ENCODE measurements at places on chromosomes 7 and 10.

GRCh38 chr7:22771194-22771871 lies 44.3 kb downstream of the IL6 start:
- DNase-seq: no peak

DNA sequence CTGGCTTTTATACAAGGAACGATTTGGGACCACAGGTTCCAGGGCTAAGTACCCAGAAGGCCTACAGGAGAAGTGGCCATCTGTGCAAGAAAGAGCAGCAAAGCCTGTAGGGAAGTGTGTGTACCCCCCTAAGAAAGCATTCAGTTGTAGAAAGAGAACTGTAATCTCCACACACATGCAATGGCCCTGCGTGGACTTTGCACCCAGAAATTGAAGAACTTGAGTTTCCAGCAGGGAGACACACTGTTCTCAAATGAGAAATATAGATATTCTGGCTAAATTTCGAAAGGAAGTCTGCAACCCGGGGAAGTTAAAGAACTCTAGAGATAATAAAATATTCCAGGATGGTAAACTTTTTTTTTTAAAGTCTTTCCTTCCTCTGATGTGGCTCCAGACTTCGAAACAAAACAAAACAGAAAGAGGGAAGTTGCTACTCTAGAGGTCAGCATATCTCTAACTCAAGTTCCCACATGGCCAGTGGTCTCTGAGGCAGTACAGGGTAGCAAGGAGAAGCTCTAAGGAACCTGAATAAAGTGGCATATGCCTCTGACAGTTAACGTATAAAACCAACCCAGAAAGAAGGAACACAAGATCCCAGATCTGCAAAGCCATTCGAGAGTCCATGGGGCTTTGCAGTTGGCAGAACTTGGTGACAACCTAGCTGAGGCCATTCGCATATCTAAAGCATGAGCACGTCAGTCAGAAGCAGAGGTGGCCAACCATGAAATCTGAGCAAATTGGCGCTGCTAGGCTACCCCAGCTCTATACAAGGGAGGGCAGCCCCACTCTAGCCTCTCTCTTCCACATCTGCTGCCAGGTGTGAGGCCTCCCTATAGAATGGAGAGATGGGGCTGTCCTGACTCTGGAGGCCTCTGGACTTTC lies 56.6 kb downstream of the ELMO1 start:
- no peak for DNase-seq

DNA sequence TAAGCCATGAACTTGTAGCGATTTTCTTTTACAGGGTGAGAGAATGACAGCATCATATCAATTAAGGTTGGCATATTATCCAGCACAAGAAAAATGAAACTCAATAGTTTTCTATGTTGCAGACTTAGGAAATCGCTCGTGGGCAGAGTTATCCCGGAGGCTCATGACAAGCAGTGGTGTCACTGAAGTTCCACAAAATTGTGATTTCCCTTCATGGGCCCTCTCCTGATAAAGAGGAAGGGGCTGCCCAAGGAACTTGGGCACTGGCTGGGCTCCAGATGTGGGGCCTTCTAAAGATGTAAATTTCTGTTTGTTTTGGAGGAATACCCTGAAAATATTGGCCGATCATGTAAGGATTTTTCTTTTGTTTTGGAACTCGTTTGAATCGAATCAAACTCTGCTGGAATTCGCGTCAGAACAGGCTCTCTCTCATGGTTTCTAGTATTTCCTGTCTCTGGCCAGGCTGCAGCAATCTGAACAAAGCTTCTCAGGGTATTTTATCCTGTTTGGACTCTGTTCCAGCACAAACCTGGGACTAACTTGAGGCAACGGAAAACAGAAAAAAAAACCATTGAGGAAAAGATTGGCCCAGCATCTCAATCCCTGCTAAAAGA lies 340.6 kb upstream of the NRP1 start:
- DNase-seq: no peak

GRCh38 chr7:74586258-74587175 lies 71.0 kb upstream of the GTF2I start:
- DNase-seq: no peak

DNA sequence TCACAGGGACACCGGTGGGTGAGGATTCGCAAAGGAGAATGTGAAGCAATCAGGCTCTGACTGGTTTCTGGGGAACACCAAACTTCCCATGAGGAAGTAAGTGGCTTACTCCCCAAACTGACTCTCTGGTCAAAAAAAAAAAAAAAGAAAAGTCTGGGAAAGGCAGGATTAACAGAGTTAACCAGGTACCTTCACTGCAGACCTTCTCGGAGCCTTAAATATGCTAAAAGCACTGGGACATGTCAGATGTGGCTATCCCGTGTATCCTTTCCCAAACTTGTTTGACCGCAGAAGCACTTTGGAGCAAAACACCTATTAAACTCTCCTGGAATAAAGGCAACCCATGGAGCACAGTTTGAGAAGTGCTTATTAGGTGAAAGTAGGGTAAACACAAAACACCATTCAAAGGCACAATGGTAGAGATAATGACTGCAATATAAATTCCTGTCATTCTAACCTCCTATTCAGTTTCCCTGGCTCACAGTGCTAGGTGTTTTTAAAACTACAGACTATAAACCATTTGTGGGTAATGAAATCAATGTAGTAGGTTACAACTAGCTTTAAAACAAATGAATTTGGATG lies 44.1 kb upstream of the MXI1 start:
- DNase-seq: no peak

DNA sequence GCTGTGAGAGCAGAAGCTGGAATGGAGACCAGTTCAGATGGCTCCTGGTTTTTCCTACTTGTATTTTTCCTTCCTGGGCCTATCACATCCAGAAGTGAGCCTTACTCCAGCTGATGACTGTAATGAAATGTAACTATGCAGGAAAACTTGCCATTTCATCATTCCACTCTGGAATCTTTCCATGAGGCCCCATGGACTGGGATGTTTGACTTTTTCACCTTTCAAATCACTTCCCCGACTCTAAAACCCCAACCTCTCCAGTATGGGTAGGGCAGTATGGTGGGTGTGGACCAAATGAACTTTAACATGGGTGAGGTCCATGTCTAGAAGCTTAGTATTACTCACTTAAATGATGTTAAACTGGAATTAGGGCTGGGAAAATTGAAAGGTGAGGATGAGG lies 40.3 kb upstream of the DLD start:
- DNase-seq: no peak

GRCh38 chr10:111004016-111004415 lies 72.8 kb upstream of the ADRA2A start:
- no peak for DNase-seq

DNA sequence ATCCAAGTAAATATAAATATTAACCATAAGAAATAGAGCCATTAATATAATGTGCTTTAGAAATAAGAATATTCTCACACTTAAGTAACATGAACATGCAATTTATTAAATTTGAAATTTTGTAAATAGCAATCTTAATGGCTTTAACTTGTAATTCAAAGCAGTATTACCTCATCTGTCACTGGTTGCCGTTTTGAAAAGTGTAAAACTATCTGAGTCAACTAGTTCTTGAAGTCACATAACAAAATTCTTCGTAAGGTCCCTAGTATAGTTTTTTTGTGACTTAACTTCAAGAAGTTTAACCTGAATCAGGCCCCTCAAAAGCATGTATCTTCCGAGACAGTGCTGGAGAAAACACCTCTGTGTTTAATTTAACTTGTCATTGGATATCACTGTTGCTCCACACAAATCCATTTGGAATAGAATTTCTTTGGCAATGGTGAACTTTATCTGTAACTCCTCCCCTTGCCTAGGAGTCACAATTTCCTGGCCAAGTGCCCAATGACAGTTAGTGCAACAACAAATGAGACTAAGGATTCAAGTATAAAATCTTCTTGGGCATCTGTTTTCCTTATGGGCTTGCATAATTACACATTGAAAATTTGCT lies 47.1 kb downstream of the NT5C2 start:
- no peak for DNase-seq

DNA sequence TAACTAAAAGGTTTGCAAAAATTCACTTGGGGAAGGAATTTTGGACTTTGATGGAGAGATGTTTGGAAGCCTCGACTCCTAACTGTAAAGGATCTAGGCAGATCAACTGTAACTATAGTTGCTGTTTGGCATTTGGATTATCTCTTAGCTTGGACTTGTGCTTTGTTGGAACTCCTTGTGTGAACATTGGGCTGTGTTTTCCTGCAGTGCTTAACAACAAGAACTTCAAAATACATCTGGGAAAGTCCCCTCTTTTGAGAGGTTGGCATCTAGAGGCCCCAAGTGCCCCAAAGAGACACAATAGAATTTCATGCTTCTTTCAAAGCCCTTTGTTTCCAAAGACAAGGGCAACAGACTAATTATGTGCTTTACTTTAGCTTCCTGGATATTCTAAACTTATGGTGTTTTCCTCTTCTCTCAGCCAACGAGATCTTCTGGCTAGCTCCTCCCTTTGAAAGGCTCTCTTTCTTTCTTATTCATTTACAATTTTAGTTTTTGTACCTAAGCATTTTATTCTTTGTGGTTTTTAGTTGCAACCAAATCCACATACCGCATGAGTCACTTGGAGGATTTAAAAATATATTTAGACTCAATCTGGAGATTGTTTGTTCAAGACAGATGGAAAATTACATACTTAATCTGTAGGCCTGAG lies 11.6 kb downstream of the ABCA13 start:
- no peak for DNase-seq

GRCh38 chr10:102311025-102311420 lies 65.7 kb downstream of the GBF1 start:
- no peak for DNase-seq

GRCh38 chr7:44981035-44981706 lies 2.4 kb upstream of the MYO1G start:
- peak; percentile 84 for DNase-seq

DNA sequence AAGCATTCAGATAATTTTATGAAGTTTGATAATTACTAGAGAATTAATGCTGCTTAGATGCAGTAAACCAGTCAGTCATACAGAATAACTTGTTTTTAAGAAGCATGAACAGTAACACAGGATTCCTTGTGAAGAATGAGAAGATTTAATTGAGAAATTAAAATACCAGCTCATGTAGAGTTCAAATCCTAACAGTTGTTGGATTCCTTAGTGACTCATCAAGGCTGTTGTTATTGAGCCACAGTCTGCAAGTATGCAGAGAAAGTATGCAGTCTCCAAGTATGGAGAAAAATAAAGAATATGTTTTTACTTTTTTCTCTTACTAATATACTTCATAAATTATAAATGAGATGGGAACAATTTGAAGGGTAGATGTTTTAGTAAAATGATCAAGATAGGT lies 30.2 kb upstream of the CYP26C1 start:
- no peak for DNase-seq

DNA sequence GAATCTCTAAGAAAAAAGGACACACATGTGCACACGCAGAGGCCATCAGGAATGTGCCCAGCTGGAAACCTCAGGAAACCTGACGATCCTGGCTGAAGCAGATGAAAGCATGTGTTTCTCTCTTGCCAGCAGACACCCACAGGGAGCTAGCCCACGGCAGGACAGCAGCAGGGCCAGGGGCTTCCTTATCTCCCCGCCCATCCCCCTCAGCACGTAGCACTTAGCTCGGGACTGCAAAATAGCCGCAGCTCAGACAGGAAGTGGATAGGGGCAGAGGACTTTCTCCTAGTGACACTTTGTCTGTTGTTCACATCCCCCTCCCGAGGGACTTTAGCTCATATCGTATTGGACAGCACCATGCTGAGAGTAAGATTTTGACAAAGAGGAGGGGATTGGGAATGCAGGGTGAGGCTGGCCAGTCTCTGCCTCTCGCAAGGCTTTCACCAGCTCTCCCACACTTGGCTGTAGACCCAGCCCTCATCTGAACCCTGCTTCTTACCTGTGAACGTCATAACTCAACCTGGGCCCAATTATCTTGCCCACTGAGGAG lies 63.8 kb downstream of the MKI67 start:
- DNase-seq: no peak

DNA sequence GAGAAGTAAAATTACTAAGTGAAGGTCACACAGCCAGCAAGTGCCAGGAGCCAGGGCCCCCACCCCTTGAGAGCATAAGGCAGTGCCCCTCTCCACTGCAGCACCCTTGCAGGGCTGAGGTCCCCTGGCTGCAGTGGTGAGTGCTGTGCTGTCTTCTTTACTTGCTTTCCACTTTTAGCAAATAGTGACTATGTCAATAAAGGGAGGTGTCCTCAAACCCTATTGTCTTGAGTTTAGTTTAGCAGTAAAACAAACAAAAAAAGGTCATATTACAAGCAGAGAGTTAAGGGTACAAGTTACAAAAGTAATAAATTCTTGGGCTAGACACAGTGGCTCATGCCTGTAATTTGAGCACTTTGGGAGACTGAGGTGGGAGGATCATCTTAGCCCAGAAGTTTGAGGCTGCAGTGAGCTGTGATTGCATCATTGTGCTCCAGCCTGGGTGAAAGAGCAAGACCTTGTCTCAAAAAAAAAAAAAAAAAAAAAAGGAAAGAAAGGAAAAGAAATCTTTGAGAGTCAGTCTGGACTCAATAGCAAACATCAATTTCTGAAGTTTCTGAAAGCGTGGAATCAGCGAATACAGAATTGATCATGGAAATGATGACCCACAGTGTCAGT lies 39.0 kb upstream of the KIF5B start:
- no peak for DNase-seq

GRCh38 chr10:5665373-5666007 lies 905 bp downstream of the ASB13 start:
- DNase-seq: no peak

- DNase-seq: no peak
Observed at GRCh38 chr10:95756809-95757684, 1.1 kb downstream of the ENTPD1 start.

- no peak for DNase-seq
Observed at GRCh38 chr10:108303149-108303548, 1138.6 kb upstream of the SORCS1 start.

- DNase-seq: no peak
Observed at GRCh38 chr10:30172091-30172490, 112.7 kb upstream of the JCAD start.

All from stimulated activated effector memory CD8-positive, alpha-beta T cell treated with anti-CD3 and anti-CD28 coated beads, Interleukin-12 subunit alpha, Interleukin-12 subunit beta, amount 100 ng/mL, for 72 hours (primary cell).